ENCODE measurements at places on chromosomes 3 and 15. TPM values are rescaled to one million over a fixed set of nuclear protein-coding genes. Genes with fewer than 3 reads are reported as not detected.

MKRN2OS gene
- polyA plus RNA-seq = 1.4 TPM

SLC22A14 gene
- polyA plus RNA-seq = 0.44 TPM

ZNF592 gene
- 27.8 TPM for polyA plus RNA-seq

PLSCR5 gene
- polyA plus RNA-seq = not detected

NRROS gene
- polyA plus RNA-seq = 2.6 TPM

SKOR1 gene
- polyA plus RNA-seq = 0.16 TPM

REC114 gene
- polyA plus RNA-seq = not detected

DUOXA2 gene
- polyA plus RNA-seq = not detected

CYP8B1 gene
- 0.83 TPM for polyA plus RNA-seq

GRCh38 chr15:101019366-101019896 is 100.3 kb downstream of the LRRK1 start:
- DNase-seq = no peak

- no peak for DNase-seq
These were observed 51.6 kb upstream of the ACKR4 start for GRCh38 chr3:132545471-132545870.

GRCh38 chr3:190566043-190566933 is 52.4 kb downstream of the IL1RAP start:
- no peak for DNase-seq

GRCh38 chr3:18747383-18747782 is 322.2 kb upstream of the SATB1 start:
- DNase-seq = no peak

GRCh38 chr3:169116056-169116693 is 547.3 kb downstream of the MECOM start:
- DNase-seq = no peak

- no peak for DNase-seq
These were observed 105.0 kb downstream of the SSR3 start for GRCh38 chr3:156449710-156450574.

DNA sequence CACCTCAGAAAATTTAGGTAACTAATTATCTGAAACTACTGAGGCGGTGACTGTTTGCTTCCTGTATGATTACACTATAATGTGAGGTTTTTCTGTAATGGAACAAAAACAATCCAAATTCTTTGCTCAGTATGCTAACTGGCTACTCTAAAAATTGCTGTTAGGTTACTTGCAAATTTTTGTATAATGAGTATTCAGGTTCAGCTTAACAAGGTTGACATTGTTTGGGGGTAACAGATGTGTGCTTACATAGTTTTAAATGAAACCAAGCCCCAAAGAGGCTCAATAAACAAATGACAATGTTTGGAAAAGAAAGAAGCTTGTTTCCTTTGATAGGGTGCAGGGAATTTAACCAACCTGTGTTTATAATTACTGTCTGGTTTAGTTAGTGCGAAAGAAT is 414.5 kb upstream of the MDFIC2 start:
- DNase-seq = no peak

- DNase-seq = no peak
These were observed 121.3 kb upstream of the CHL1 start for GRCh38 chr3:75260-75659.

DNA sequence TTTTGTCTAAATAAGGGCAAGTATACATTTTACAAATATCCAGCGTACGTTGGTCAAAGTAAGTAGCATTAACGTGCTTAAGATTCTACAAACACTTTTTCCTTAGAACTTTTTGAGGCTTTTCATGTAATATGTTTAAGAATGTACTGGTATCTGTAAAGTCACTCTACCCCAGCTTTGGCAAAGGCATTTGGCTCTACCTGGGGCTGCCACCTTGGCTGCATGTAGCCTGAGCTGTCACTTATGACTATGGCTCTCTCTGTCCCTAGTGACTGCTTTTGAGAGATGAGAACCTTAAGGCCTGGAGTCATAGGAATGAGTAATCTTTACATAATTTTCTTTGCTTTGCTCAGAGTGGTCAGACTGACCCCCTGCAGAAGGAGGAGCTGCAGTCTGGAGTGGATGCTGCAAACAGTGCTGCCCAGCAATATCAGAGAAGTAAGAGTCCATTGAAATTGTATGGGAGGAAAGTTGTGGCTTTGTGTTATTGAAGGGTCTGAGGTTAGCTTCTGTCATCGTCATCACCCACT is 61.2 kb downstream of the IQGAP1 start:
- no peak for DNase-seq

GRCh38 chr15:89070197-89071124 is 17.8 kb upstream of the ABHD2 start:
- no peak for DNase-seq

DNA sequence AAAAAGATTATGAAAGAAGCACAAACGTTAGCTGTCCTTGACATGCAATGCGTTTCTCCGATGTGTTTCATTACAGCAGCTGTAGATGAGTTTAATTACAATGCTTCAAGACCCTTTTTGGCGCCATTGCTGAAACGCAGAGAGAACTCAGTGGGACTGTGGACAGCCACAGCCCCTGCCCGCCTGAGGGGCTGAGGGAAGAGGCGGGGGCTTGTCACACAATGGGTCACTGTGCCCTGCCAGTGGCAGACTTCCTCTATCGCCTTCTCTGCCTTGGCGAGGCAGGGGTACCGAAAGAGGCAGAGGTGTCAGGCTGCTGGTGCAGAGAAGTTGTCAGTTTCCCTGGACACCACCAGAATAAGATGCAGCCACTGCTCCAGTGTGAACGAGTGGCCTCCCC is 252.0 kb downstream of the NR2F2 start:
- DNase-seq = no peak

GRCh38 chr3:18667552-18667951 is 242.4 kb upstream of the SATB1 start:
- DNase-seq = no peak

- no peak for DNase-seq
These were observed 83.8 kb downstream of the GADL1 start for GRCh38 chr3:30810625-30811024.

DNA sequence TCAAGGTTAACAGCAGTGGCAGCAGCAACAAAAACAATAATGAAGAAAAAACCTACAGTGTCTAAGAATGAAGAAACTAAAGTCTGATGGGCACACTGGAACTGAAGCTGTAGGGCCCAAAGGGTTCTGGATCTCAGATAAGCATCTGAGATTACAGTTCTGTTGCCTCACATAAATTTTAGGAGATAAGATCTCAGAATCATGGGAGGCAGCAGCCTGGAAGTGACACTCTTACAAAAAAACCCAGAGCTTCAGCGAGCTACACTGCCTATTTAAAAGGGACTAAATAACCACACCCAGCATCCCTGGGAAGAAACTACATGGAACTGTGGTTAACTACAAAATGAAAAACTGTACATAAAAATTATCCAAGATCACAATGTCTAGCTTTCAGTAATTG is 61.2 kb downstream of the PLD1 start:
- DNase-seq = no peak

GRCh38 chr15:52559575-52559974 is 9.3 kb downstream of the ARPP19 start:
- no peak for DNase-seq

- DNase-seq = no peak
These were observed 171.6 kb upstream of the BHLHE40 start for GRCh38 chr3:4807381-4808280.

DNA sequence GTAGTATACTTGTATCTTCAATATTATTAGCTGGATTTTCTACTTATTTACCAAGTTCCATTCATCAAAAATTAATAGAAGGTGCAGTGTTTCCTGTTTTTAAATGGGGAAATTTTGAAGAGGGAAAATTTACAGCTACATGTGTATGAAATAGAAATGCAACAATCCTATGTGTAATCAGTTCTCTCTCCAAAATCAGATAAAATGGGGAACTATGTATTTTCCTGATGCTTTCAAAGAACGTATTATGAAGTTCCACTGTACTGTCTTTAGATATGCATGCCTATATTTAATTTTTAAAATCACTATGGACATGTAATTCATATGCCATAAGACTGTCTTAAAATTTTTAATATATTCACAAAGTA is 43.4 kb downstream of the DCUN1D1 start:
- no peak for DNase-seq

- DNase-seq = no peak
These were observed 27.3 kb upstream of the FGD5 start for GRCh38 chr3:14791343-14791945.
